ENCODE measurements at places on chromosomes 13 and 19.
A peak's percentile ranks its signal among the peaks of the same experiment; 100 is the strongest.

DNA sequence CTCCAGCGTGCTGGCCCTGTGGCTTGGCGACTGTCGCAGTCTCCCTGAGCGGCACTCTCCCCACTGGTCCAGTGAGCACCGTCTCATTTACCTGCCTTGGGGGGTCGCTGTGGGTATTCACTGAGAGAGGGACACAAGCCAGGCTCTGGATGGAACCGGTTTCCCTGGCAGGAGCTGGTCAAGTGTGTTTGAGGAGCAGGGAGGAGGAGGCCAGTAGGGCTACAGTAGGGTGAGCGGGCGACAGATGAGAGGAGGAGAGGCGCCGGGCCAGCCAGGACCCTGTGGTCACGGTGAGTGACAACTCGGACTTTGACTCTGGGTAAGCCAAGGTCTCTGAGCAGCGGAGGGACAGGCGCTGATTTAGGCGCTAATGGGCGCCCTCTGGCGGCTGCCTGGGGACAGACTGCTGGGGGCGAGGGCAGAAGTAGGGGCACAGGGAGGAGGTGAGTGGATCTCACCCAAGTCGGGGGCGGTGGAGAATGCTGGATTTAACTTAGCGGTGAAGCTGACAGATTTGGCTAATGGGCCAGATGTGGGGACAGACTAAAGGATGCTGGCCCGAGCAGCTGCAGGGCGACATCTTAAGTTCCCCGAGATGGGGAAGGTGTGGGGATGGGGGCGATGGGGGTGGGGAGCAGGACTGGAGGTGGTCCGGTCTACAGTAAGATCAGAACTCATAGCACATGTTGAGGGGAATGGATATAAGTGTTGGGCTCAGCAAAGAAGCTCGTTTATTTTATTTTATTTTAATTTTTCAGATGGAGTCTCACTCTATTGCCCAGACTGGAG, 4.7 kb upstream of the PRMT1 start:
- DNase-seq: peak; percentile 88

- DNase-seq: no peak
Observed at GRCh38 chr13:33310245-33311038, 24.9 kb upstream of the STARD13 start.

GRCh38 chr19:18613589-18614234, 1.0 kb downstream of the TMEM59L start:
- DNase-seq: no peak

- no peak for DNase-seq
Observed at GRCh38 chr13:111541752-111542529, 221.5 kb downstream of the TEX29 start.

GRCh38 chr13:96052656-96053002, 572 bp downstream of the UGGT2 start:
- DNase-seq: peak; percentile 71

All from NAMALWA (cell line).